ENCODE measurements at places on chromosomes 3 and 15.

GRCh38 chr3:33318710-33319380 lies 41.6 kb downstream of the FBXL2 start:
- no peak for DNase-seq

DNA sequence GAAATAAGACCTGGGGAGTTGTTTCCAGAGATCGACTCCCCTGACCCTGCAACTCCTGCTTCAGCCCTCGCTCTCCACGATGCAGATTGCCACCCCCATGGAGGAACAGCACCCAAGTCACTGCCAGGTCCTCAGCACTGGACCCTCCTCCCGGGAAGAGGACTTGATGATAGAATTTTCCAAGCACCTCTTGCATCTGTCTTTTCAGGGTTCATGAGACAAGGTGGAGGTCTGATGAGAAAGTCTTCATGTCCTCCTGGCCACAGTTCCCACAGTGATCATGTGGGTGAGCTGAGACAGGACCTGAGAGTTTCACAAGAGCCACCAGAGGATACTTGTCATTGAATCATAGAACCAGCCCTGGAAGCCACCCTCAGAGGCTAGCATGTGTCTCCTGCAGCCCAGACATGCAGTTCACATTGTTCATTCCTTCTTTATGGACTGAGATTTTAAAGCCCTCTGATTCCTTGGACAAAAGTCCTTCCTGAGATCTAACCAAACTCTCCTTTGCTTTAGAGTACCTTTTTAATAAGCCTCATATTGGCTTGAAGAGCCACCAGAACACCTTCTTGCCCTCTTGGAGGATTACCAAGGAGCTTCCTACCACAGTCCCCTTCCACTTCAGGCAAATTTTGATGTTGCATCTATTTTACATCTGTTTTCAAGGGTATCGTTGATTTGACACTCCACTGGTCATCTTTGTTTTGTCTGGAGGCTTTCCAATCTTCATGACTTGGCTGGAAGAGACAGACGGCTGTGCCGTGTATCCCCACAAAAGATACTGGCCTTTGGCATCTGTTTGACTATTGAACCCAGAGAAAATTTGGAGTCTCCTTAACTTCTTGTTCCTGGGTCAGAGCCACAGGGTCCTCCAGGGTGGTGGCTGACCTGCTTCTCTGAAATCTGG lies 224.8 kb upstream of the BHLHE40 start:
- no peak for DNase-seq

DNA sequence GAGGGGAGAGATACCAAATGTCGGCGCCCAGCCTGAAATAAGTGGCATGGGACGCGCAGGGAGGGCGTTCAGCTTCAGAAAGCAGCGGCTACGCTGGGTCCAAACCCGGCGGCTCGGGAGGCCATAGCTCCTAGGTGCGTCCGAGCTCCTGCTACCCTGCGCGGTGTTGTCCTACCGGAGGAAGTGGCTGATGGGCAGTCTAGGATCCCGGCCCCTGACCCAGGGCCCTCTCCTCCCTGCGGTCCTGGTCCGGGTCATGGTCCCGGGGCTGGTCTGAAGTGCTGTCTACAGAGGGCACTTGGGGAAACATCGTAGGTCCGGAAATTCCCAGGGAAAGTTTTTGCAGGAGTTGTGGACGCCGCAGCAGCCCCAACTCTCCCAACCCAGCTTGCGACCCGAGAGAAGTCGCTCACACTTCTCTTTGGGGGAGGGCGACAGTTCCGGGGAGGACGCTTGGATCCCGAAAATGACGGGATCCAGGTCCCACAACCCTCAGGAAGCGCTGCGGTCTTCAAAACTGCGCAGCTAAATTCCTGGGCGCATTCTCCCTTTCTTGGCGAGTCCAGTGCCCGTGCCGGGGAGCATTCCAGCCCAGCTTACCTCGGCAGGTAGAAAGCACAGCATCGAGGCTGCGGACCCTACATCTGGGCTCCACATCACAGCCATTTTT lies 9.1 kb upstream of the FOXB1 start:
- no peak for DNase-seq

DNA sequence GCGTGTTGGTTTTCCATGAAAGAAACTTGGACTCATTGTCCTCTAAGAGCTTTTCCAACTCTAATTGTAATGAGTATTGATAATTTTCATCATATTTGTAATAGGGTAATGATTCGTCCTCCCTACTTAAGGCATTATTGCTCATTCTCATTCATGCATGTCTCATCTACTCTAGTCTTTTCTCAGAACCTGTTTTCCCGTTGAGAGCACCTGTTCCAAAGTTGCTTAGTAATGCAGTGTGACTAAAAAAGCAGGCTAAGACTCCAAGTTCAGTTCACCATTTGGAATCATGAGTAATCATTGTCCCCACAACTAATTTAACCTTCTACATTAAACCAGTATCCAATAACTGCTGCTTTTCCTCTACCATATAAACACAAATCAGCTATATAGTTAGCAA lies 84.0 kb downstream of the FILIP1L start:
- no peak for DNase-seq

GRCh38 chr3:171784937-171785336 lies 25.3 kb downstream of the PLD1 start:
- no peak for DNase-seq

GRCh38 chr3:195041871-195042742 lies 228.9 kb downstream of the XXYLT1 start:
- no peak for DNase-seq

- DNase-seq = no peak
These were observed 69.6 kb upstream of the FAM174B start for GRCh38 chr15:92725171-92725570.

DNA sequence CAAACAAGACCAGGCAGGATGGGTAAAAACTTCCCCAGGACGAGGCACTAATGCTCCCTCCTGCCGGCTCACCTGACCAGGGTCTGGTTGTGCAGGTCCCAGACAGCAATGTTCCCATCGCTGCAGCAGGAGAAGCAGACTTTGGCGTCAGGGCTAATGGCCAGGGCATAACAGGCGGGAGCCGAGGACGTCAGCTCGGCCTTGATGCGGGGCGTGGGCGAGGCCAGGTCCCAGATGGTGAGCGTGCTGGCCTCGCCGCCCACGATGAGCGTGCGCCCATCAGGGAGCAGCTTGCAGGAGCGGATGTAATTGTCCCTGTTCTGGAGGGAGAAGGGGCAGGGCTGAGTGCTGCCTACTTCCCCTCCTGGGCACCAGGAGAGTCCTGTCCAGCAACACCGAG lies 43.4 kb downstream of the TLE3 start:
- no peak for DNase-seq

GRCh38 chr3:50345586-50346234 lies at the start of gene ZMYND10:
TSS of gene ZMYND10 (minus strand) at chr3:50345732. CDS start at chr3:50345579, 153 bp downstream.
- peak; percentile 66 for DNase-seq

GRCh38 chr3:10981961-10982360 lies 10.6 kb upstream of the SLC6A1 start:
- no peak for DNase-seq

DNA sequence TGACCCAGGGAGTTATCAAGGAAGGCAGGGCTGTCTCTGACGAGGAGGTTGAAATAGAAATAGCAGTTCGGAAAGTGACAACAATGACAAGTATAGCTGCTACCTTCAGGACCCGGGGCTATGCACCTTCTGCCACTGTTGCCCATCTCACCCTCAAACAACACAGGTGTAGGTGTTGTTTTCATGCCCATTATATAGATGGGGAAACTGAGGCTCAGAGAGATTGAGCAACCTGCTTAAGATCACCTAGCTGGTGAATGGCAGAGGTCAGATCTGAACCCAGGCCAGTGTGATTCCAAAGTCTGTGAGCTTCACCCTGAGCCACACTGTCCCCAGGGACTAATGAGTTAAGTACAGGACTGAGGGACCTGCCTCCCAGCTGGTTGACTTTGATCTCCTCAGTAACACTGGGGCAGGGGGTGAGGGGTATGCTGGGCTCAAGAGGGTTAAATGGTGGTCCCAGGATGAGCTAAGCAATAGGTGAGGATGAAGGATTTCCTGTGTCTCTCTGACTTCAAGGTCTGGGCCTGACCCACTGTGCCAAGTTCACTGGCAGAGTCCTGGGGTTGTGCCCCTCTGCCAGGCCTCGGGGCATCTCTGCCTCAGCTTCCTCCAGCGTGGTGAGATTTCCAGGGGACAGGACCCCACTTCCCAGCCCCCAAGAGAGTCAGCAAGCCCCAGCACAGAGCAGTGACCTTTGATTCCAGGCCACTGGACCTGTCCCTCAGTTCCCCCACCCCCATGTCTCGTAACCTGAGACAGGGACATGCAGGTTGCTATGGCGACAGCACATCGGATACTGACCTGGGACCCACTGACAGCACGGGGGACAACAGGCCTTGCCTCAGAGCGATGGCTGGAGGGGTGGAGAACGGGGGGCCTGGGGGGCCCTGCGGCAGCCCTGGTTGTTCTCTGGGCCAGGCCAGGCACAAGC lies 35.0 kb downstream of the ATP2B2 start:
- no peak for DNase-seq

DNA sequence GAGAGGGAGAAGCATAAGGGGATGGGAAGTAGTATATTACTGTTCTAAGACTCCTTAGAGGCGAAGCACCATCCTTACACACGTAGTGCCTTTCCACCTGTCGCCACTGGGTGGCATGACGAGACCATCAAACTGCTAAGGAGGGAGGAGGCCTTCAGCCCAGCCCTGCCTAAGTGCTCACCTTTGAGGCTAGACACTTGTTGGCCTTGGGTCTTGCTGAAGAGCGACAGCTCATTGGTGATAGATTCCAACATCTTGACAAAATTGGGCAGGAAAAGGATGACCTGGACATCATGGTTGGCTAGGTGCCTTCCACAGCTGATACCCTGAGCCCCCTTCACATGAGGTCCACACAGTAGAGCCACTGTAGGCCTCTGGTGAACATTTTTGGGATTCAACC lies 19.6 kb downstream of the CLK3 start:
- peak; percentile 67 for DNase-seq

DNA sequence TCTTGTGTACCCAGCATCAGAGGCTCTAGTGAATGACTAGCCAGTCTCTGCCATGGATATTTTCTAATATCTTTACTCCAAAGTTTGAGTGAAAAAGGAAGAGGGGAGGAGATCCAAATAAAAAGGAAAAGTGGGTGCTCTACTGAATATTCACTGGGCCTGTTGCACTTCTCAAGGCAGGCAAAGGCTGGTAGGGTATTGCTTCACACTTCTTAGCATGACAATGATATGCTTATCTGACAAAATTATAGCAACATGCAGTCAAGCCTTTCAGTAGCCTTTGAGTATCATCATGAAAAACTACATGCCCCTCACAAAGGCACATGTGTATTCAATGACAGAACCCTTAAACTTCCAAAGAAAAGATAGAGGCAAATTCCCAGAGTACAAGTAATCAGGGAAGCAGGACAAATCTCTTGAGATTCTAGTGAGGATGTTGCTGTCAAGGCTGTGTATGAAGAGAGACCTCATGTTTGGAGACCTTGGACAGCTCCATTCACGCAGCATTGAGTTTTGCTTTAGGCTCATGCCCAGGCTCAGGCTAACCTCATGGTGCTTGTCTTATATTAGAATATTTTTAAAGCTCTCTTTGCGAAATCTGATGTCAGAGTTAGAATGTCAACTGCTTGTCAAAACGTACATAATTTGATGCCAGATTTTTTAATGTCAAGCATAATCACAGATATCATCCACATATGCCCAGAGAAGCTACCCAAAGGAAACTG lies 506.9 kb downstream of the OCA2 start:
- no peak for DNase-seq

GRCh38 chr3:55906896-55907295 lies 419.8 kb upstream of the WNT5A start:
- no peak for DNase-seq

Data from activated gamma-delta T cell treated with Interleukin-2 at 50 U/mL for 16 hours (primary cell).